ENCODE measurements at places on chromosomes 16 and 17. TPM values are rescaled to one million over a fixed set of nuclear protein-coding genes. Genes with fewer than 3 reads are reported as not detected.

KRTAP2-1 gene
- total RNA-seq = not detected

NPIPB6 gene
- 1.5 TPM for total RNA-seq

KRTAP3-2 gene
- not detected for total RNA-seq

ADGRG3 gene
- not detected for total RNA-seq

MYH13 gene
- not detected for total RNA-seq

TBX21 gene
- total RNA-seq = 0.29 TPM

KCNJ12 gene
- under 0.01 TPM for total RNA-seq

CFDP1 gene
- total RNA-seq = 37.9 TPM

STX1B gene
- total RNA-seq = 3.0 TPM

TM4SF5 gene
- total RNA-seq = not detected

NHERF1 gene
- 37.5 TPM for total RNA-seq

AARSD1 gene
- 16.0 TPM for total RNA-seq

TSR1 gene
- total RNA-seq = 47.1 TPM

CCL22 gene
- not detected for total RNA-seq

SMIM36 gene
- total RNA-seq = not detected

ITGAX gene
- under 0.01 TPM for total RNA-seq

ABCA10 gene
- 2.2 TPM for total RNA-seq

TNFRSF17 gene
- total RNA-seq = not detected

ABCC11 gene
- total RNA-seq = under 0.01 TPM

IL21R gene
- 0.14 TPM for total RNA-seq

CNTD1 gene
- total RNA-seq = under 0.01 TPM

CIBAR2 gene
- not detected for total RNA-seq

CISD3 gene
- total RNA-seq = 1.5 TPM

GCGR gene
- total RNA-seq = not detected

Measured in placental pericyte (primary cell).